ENCODE measurements at places on chromosomes 11 and 22. TPM values are rescaled to one million over a fixed set of nuclear protein-coding genes. Genes with fewer than 3 reads are reported as not detected.
A peak's percentile ranks its signal among the peaks of the same experiment; 100 is the strongest.

- no peaks in the 10 kb centered on the region for H3K27me3 ChIP-seq
- no peak for DNase-seq
- peaks cover 21% of the 10 kb centered on the region for H3K4me1 ChIP-seq
- no peaks in the 10 kb centered on the region for H3K36me3 ChIP-seq
- no peak within 1 kb of the TSS for H3K27ac ChIP-seq
Measured at GRCh38 chr11:58731819-58732218, at the start of gene GLYAT. GLYAT (minus strand) TSS chr11:58731943; CDS start chr11:58724496, 7,447 bp downstream.

DNA sequence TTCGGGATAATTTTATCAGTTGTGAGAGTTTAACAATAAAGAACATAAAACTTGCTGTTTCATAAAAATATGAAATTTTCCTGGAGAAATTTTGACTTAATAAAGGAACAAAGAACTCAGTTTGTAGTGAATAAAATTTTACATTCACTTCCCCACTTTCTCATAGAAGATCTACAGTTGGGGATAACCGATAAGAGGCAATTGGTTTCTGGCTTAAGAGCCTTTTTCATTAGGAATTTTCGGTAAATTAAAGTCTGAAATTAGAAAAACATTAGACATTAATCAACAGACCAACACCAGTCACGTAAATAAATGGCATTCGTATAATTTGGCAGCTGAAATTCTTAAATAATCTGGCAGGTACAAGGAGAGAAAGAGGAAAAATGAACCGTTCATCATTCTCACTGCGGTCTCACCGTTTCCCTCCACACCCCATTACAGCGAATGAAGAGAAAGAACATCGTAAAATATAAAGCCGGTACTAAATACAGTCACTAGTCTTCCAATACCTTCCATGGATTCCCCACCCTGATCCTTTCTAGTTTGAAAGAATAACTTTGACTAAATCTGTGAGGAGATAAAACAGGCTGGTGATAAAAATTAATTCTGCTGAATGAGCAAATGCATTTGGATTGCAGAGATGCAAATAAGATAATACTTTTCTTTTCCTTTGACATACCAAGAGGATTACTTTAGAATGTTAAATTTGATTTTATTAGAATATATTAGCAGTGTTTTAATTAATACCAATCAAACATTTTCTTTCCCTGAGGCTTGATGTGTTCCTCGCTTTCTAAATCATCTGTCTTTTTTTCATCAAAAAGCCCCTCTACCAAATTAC is 19.5 kb downstream of the BLID start:
- H3K4me1 ChIP-seq, result peaks cover 14% of the 10 kb centered on the region
- H3K27ac ChIP-seq, result no peak overlapping the region
- no peak for DNase-seq
- no peaks in the 10 kb centered on the region for H3K36me3 ChIP-seq

- H3K27me3 ChIP-seq, result peaks cover 2% of the 10 kb centered on the region
- no peak for DNase-seq
- no peaks in the 10 kb centered on the region for H3K36me3 ChIP-seq
- H3K4me1 ChIP-seq, result no peaks in the 10 kb centered on the region
- no peak overlapping the region for H3K4me3 ChIP-seq
- H3K27ac ChIP-seq, result no peak overlapping the region
Measured at GRCh38 chr11:92388380-92388779, 163.8 kb downstream of the FAT3 start.

DNA sequence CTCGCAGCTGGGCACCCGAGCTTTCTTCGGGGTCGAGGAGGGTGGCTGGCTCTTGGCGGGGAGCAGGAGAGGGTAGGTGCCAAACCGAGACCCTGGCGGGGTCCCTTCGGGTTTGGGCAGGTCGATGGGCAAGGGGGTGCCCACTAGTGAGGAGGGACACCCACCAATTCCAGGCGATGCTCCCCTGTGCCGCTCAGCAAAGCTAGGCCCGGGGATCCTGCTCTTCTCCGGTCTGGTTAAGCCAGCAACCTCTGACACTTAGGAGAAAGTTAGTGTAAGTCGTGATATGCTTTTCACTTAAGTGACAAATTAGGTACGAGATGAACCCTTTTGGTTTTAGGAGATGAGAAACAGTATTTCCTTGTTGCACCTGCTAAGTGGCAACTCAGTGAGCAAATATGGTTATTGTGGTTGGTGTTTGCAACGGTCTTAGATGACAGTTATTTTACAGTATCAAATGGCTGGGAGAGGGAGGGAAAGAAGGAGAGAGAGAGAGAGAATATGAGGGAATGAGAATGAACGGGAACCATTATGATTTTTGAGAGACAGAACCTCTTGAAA is 565 bp downstream of the NUCB2 start:
- H3K27ac ChIP-seq, result peak overlapping the region; percentile 96
- H3K27me3 ChIP-seq, result no peaks in the 10 kb centered on the region
- H3K36me3 ChIP-seq, result peaks cover 3% of the 10 kb centered on the region
- peaks cover 39% of the 10 kb centered on the region for H3K4me1 ChIP-seq

- H3K36me3 ChIP-seq, result no peaks in the 10 kb centered on the region
- peak overlapping the region; percentile 67 for H3K4me3 ChIP-seq
- peak overlapping the region; percentile 85 for H3K27ac ChIP-seq
Measured at GRCh38 chr22:39239561-39240423, 5.0 kb downstream of the PDGFB start.

MMP12 gene
- not detected for total RNA-seq

SMC1B gene
- total RNA-seq, result 0.62 TPM

Measured in activated CD4-positive, alpha-beta T cell treated with anti-CD3 and anti-CD28 coated beads for 36 hours (primary cell).